ENCODE measurements at places on chromosomes 3 and 15.

GRCh38 chr3:179449636-179450035, 1.6 kb downstream of the GNB4 start:
- no peak for DNase-seq

DNA sequence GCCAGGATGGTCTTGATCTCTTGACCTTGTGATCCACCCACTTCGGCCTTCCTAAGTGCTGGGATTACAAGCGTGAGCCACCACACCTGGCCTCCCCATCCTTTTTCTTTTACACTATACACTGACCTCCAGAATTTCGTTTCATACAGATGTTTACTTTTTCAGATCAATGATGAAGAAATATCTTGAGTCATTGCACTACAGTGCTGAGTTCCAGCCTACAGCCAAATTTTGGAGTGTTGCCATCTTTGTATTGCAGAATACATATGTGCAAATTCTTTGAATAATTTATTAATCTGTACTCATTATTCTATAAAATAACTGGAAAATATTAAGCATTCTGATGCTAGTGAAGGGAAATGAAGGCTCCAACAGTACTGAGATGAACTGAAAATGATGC, 12.5 kb downstream of the ZPLD1 start:
- no peak for DNase-seq

DNA sequence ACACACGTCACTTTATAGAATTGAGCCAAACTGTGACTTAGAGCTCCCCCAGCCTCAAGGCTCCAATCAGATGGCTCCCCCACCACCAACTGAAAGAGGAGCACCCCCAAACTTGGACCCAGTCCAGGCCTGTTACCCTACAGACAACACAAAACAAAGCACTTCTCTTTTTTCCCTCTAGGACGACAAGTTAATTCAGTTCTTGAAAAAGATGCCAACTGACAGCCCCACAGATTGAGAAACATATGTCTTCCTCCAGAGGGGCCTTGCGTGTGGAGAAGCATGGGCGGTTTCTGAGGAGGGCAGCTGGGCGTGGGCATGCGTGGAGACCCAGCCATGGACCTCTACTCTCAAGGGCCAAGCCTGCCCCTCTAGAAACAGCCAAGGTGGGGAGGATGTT, 229.5 kb downstream of the SHQ1 start:
- DNase-seq: no peak

- DNase-seq: no peak
These were observed 332.0 kb upstream of the RASGRP1 start for GRCh38 chr15:38896647-38897046.

GRCh38 chr3:160065786-160066185, 77.2 kb downstream of the IL12A start:
- DNase-seq: no peak

GRCh38 chr3:4359805-4360502, 56.8 kb downstream of the SETMAR start:
- no peak for DNase-seq

- no peak for DNase-seq
These were observed 96.5 kb upstream of the PHLDB2 start for GRCh38 chr3:111762537-111762936.

GRCh38 chr3:168659015-168659414, 563.3 kb upstream of the GOLIM4 start:
- DNase-seq: no peak

DNA sequence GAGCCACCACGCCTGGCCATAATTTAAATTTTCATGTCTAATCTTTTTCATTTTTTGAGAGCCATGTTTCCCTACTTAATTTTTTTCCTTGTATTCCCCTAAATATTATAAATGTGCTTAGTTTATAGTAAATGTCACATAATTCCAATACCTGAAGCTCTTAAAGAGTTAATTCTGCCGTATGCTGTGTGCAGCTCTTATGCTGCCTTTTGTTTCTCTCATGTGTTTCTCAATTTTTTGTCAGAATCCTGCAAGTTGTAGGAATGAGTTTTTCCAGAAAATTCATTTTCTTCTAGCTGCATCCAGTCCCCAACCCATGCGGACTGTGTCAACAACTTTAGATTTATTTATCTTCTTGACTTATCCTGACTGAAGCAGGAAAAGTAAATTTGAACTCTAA, 90.9 kb upstream of the ROBO2 start:
- DNase-seq: no peak

DNA sequence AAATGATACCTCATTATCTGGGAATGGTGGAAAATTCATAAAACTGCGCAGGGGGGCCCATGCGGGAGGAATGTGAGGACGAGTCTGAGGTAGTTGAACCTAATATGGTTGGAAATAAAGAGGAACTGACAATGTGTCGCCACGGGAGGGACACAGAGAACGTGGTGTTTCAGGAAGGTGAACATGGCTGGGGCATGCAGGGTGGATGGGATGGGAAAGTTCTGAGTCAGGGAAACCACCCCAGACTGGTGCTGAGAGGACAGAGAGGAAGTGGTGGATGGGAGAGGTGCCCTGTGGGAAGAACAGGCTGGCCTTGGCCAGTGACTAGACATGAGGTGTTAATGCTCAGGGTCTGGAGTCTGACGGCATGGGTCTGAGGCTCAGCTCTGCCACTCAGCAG, 137.1 kb upstream of the WNT5A start:
- DNase-seq: no peak

DNA sequence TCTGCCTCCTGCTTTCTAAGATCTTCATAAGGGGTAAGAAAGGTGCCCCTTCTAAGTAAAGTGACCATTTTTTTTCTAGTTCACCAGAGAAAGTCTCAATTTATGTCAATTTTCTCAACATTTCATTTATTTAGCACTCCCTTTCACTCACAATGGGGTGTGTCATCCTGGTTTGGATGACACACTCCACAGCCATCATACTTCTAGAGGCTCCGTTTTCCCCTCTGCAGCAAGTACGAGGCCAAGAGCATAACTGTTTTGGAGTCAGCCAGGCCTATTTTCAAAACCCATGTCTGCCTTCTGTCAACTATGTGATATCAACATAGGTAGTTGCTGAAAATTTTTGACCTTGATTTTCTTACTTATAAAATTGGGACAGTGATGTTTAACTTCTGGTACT, 703.2 kb downstream of the NLGN1 start:
- DNase-seq: no peak

DNA sequence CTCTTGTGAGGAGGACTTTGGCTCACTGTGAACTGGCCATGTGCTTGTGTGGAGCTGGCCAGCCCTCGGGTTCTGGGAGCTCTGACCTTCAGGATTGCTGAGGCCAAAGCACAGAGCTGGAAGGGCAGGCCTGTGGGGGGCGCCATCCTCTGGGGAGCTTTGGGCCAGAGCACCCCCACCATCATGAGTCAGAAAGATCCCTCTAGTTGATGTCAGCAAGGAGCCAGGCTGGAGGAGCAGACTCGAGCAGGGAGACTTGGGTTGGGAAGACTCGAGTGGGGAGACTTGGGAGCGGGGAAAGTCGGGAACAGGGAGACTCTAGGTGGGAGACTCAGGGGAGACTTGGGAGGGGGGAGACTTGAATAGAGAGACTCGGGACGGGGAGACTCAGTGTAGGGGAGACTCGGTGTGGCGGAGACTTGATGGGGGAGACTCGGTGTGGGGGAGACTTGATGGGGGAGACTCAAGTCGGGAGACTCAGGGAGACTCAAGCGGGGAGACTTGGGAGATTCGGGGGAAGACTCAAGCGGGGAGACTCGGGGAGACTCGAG, 37.7 kb upstream of the PLXNA1 start:
- no peak for DNase-seq

DNA sequence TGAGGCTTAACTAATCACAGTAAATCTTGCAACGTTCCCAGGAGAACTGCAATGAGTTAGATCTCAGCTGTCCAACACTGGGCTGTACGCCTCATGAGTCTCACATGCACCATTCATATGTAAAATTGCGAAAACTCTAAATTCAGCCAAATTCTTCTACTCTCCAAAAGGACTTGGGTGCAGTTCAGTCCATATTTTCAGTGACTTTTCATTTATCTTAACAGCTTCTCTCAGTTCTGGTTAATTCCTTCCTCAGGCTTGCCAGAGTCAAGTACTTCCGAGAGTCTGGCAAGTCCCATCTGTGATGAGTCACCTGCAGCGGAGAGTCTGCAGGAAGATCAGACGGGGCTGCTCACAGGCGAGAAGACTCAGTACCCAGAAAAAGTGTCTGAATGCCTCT, 11.5 kb downstream of the CCDC80 start:
- no peak for DNase-seq

- DNase-seq: no peak
These were observed 1.1 kb downstream of the TFDP2 start for GRCh38 chr3:142148044-142148791.

- no peak for DNase-seq
These were observed 6.6 kb downstream of the TIPARP start for GRCh38 chr3:156681002-156681401.

DNA sequence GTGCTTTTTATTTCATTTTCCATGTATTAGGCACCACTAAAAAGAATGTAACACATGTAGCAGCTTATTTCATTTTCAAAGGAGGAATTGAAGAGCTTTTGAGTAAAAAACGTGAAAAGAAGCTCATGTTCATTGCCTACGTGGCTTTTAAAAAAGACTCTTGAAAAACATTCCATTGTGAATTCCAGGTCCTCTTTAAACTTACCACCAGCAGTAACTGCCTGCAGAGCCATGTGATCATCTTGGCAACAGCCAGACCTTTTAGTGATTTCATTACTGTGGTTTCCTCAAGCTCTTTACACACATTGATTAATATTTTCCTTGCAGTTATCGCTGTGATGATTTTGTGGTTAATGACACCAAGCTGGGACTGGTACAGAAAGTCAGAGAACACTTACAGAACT, 43.8 kb upstream of the FBXL22 start:
- no peak for DNase-seq

GRCh38 chr15:37130356-37130755, 30.0 kb upstream of the MEIS2 start:
- DNase-seq: no peak

DNA sequence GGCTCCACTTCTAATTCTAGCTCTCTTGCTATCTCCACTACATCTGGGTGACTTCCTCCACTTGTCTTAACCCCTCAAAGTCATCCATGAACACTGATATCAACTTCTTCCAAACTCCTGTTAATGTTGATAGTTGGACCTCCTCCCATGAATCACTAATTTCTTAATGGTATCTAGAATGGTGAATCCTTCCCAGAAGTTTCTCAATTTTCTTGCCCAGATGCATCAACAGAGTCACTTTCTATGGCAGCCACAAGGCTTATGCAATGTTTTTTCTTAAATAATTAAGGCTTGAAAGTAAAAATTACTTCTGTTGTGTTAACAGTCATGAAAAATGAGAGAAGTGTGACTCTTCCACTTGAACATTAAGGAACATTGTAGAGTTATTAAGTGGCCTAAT, 164.3 kb downstream of the PCCB start:
- no peak for DNase-seq

GRCh38 chr3:80079886-80080285, 312.1 kb upstream of the ROBO1 start:
- no peak for DNase-seq

GRCh38 chr15:61564785-61565184, 335.7 kb upstream of the RORA start:
- no peak for DNase-seq

DNA sequence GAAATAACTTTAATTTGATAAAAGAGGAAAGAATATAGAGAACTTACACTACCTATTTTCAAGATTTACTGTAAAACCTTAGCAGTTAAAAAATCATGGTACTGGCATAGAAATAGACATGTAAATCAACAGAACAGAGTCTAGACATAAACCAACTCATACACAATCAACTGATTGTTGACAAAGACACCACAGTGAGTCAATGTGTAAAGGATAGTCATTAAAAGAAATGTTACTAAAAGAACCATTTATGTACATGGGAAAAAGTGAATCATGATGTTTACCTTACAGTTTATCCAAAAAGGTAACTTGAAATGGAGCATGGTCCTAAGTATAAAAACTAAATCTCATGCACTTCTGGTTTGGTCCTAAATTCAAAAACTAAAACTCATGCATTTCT, 847.4 kb downstream of the IGSF11 start:
- no peak for DNase-seq

DNA sequence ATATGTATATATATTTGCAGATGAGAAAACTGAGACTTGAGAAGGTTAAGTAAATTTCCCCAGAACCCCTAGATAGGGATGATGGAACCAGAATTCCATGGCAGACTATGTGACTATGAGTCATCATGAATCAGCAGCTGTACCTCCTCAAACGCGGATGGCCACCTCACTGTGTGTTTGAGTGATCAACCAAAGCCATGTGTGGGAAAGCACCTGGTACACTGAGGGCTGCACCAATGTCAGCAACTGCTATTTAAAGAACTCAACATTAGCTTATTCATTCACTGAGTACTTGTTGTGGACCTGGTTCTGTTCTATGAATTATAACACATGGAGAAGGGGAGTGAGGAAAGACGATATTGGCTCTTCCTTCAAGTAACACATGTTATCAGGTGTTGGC, 377.0 kb downstream of the GAP43 start:
- DNase-seq: peak; percentile 10

GRCh38 chr3:43098761-43099160, 7.1 kb downstream of the POMGNT2 start:
- DNase-seq: no peak

- no peak for DNase-seq
These were observed 782.0 kb upstream of the ALCAM start for GRCh38 chr3:104584682-104585081.

- no peak for DNase-seq
These were observed 10.8 kb upstream of the SKIL start for GRCh38 chr3:170346481-170347392.

GRCh38 chr15:65231306-65231705, 20.0 kb upstream of the CILP start:
- DNase-seq: no peak

DNA sequence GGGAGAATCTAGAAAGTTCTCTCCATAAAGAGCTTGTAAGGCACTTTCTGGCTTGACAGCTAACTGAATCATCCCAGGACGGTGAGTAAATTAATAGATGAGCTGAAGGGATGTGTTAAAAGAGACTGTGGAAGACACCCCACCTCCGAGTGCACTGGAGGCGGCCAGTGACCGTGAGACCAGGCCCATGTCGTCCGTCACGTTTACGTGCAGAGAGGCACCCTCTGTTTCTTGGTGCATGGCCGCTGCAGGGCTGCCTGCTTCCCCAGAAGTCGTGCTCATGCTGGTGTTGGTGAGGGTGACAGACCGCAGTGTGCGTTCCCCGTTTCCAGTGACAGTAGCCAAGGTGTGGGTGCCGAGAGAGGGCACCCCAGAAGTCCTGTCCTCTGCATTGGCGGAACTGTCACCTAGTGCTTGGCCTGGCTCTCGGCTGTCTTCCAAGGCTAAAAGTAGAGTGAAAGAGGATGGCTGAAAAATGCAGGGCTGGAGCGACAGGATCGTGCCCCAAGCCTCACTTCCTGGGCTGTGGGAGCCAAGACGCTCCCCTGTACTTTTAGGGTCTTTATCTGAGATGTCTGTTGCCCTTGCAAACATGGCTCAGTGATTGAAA, 41.1 kb downstream of the HEG1 start:
- no peak for DNase-seq
